T-helper 22 cell (primary cell): ENCODE measurements at places on chromosomes 4 and X.

DNA sequence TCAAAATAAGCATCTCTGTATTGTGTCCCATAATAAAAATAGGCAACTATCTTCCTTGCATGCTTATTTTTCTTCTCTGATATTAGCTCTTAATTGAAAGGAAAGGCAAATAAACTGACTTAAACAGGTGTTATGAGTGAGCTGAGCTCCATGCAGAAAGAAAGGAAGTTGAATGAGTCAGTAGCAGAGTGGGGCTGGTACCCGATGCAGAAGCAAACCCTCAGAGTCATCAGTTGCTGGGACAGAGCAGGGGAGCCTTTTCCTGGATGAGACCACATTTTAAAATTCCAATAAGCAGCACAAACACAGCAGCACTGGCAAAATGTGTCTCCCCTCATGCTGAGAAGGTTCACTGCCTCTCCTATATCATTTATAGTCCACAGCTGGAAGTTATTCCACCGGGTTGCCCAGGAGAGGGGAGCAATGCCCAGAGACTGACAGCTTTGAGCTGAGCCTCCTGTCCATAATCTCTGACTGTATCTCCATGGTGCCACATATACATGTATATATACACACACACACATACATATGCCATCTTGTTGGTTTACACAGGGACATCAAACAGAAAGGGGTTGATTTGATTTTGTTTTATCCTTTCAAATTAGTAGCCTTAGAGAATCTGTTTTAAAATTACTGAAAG lies 274.3 kb upstream of the PPARGC1A start:
- DNase-seq, result no peak

DNA sequence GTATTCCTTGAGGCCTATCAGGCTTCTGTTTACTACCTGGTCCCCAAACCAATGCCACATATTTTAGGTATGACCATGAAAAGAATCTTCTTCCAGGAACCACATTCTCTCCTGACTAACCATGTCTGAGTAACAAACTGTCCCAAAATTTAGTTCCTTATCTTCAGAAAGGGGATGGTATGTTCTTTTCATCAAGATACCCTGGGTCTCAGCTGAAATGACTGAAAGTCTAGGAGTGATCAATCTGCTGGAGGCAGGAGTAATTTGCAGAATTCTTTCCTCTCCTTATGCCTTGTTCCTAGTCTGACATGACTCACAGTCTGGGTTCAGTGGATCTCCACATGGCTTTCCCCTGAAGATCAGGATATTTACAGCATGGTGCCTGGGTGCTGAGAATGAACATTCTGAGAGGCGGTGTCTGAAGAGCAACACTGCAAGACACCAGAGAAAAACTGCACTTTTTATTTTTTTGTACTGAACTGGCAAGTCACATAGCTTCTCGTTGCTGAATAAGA lies 665.5 kb downstream of the TLL1 start:
- no peak for DNase-seq

DNA sequence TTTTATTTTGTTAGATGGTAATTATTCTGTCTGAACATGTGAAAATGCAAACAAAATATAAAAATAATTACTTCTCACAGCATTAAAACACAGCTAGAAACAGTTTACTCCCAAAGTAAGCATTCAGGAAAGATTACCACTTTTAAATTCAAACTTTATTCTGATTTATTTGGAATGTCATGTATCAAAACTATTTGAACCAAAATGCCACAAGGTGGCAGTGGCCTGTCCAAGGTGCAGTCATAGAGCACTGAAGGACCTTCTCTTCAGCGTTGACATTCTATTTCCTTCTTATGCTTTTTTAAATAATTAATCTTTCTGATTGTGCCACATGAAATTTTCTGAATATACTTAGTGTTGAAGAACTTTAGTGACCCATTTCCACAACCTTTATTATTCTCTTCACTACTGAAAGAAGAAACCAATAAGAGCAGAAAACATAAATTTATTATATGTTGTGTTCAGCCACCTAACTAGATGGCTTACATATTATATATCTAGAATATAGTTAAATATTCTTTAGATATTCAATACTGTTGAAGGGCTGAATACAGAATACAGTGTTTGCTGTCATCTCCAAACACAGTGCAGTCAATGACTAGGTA lies 283.6 kb downstream of the CFAP299 start:
- no peak for DNase-seq

DNA sequence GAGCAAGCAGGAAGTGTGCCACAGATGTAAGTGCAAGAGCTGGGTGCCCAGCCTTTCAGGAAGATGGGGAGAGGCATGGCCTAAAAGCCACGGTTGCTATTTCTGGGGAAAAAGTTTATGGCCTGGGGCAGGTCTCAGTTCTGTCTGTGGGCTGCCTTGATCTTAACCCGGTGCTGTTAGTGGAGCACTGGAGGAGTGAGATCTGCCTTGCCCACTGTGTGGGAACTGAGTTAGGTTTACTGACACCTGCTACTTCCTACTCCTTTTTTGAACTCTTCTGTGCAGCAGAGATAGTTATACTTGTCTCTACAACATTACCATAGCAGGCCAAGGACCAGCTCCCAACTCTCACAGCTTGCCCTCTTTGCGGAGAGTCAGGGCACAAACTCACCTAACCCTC lies 76.5 kb downstream of the ITM2A start:
- no peak for DNase-seq

GRCh38 chr4:123248085-123248659 lies 148.4 kb upstream of the SPRY1 start:
- DNase-seq, result no peak

DNA sequence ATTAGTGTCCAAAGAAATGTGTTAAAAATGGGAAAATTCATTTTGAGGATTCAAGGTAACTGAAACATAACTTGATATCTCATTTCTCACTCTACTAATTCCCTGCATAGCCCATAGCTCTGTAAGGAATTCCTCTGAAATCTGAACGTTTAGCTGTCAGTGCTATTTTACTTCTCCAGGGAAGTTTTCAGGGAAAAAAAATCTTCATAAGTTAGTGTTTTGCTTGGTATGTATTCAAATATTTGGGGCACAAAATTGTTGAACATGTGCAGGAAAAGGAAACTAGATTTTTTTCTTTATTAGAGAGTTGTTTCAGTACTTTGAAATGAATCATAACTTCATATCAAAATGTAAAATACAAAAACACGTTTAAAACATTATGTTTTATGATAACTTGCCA lies 891.4 kb downstream of the CENPC start:
- no peak for DNase-seq

DNA sequence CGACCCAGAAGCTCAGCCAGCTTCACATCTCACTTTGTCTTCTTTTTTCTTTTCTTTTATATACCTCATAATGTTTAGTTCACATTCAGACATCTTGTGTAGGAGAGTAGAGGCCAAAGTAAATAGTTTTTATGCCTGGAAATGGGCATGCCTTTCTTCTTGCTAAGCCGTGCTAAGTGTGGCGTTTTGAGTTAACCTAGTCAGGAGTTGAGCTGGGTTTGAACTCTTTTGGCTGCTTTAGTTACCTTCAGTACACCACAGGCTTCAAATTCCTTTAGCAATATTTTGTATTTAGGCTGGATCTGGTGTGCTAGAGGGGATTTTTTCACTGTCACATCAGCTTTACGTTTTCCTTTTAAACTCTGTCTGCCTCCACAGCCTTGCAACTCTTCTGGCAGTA lies 300.8 kb downstream of the ZNF674 start:
- no peak for DNase-seq

GRCh38 chr4:41839916-41840854 lies 91.7 kb upstream of the PHOX2B start:
- DNase-seq, result no peak

DNA sequence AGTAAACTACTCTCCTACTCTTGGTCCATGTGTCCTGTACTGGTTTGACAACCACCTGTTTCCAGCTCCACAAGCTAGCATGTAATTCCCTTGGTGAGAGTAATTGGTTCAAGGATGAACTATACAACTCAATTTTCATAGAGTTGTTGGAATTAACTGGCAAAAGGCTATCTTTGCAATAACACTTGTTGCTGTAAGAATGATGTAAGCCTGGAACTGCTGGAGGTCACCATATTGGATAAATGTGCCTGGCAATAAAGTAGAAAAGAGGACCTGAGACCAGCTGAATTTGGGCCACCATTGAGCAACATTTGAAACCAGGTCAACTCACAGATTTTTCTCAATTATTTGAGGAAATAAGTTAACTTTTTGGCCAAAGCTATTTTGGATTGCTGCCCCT lies 175.5 kb downstream of the CAMK2D start:
- DNase-seq, result no peak

GRCh38 chr4:116358633-116359222 lies 726.6 kb downstream of the TRAM1L1 start:
- DNase-seq, result no peak

DNA sequence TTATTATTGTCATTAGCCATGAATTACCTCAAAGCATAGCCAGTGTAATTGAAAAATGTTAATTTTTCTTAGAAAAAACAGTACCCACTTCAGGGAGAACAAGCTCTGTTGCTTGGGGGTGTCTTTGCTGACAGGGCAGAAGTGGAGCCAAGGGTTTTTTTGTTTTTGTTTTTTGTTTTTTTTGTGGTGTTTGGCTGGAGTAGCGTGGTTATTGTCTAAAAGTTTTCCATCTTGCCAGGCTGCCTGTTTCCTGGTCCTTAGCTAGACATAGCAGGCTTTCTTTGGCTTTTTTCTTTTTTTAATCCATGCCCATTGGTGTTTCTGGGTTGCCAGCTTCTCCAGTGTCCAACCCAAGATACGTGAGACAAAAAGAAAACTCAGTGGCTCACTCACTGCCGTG lies 61.5 kb downstream of the CASP3 start:
- no peak for DNase-seq

GRCh38 chrX:39896951-39897740 lies 200.6 kb downstream of the BCOR start:
- no peak for DNase-seq

- no peak for DNase-seq
Observed at GRCh38 chr4:32142075-32142474, 1421.9 kb downstream of the PCDH7 start.

DNA sequence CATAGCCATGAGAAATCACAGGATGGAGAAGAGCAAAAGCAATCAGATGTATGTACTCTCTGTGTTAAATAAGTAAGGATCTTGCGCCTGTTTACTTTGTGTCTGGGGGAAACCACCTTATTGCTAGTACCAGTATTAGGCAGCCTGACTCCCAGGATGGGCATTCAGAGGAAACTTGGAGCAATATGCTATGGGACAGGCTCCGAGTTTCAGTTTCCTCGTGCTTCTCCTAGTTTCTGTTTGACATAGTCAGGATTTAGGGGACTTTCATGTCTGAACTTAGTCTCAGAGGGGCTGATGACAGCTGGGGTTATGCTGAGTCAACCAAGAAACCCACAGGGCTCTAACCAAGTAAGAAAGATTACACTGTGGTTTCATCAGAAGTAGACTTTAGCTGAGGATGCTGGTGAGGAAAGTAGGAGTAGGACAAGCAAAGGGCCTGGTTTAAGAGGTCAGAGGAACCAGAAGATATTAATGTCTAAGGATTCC lies 13.5 kb downstream of the NSUN7 start:
- DNase-seq, result no peak

- no peak for DNase-seq
Observed at GRCh38 chr4:44740201-44740600, 13.8 kb upstream of the GNPDA2 start.

DNA sequence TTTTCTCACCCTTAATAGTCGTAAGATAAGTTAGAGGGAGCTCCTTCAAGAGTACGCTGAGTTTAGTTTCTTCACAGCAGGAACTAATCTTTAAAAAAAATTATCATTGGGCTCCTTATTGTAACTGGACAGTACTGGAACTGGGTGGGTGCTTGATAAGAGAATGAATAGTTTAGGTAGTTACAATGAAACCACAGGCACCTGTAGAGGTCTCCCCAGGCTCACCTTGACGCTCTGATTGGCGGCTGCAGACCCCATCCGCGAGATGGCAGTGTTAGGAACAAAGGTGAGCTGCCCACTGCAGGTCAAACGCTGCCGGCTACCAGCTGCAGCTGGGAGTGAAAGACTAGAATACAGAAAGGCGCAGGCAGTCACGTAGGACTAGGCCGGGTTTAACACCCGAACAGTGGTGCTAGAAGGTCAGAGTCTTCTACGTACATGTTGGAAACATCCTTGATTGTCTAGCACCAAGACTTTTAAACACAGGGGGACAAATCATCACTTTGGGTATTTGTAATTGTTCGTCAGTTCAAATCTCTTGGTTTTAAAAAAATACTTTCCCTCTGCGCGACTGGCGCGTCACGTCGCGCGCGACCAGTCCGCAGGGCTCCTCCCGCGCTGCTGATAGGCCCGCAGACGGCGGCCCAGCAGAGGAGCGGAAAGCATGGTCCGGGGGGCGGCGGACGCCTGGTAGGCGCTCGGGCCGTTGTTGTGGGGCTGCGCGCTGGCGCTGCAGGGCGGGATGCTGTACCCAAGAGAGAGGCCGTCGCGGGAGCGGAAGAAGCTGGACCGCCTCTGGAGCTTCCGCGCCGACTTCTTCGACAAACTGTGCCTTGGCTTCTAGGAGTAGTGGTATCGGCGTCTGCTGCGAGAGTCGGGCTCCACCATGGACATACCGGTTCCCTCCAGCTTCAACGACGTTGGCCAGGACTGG lies 45.6 kb downstream of the SMARCA5 start:
- DNase-seq, result peak; percentile 54

DNA sequence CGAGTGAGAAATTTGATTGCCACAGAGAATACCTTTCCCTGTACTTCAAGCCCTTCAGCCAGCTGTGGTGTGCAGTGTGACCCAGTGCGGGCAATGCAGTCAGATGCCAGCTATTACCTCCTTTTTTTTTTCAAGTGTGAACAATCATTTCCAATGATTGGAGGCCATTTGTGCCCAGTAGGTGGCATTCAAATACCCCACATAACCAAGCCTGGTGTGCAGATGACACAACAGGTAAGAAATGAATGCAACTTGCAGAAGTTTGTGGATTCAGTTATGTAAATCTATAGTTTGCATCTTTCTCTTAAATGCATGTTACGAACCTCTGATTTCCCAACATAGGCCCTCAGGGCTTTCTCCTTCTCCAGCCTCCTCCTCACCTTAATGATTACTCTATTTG lies 98.0 kb downstream of the CLCN4 start:
- DNase-seq, result no peak

GRCh38 chrX:1667566-1667965 lies 52.7 kb downstream of the ASMT start:
- no peak for DNase-seq

- no peak for DNase-seq
Observed at GRCh38 chr4:188262464-188262863, 123.2 kb downstream of the TRIML1 start.

DNA sequence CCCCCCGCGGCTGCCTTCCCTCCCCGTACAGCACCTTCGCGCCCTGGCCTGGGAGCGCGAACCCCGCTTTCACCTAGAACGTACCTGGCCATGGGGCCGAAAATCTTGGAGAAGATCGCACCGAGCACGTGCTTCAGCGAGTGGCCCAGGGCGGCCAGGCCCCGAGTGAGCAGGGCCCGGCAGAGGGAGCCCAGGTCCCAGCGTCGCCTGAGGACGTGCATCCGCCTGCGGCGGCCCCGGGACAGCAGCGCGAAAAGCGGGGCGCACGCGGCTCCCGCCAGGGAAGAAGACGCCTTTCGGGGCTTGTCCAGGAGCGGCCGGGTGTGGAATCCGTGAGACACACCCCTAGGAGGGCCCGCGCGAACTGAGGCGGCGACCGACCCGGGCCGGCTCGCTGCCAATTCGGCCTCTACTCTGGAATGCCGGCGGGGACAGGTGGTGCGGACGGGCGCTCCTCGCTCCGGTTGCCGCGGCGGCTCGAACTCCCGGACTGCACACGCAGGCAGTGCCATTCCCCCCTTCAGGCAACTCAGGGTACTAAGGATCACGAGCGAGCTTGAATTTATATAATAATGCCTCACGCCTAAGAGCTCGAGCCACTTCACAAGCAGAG lies at the start of gene HS6ST2:
TSS of gene HS6ST2 (minus strand) at position 539 of the 613 bp plus-strand sequence.
- DNase-seq, result no peak
